ENCODE measurements at places on chromosomes 6 and 20. TPM values are rescaled to one million over a fixed set of nuclear protein-coding genes. Genes with fewer than 3 reads are reported as not detected.

DNA sequence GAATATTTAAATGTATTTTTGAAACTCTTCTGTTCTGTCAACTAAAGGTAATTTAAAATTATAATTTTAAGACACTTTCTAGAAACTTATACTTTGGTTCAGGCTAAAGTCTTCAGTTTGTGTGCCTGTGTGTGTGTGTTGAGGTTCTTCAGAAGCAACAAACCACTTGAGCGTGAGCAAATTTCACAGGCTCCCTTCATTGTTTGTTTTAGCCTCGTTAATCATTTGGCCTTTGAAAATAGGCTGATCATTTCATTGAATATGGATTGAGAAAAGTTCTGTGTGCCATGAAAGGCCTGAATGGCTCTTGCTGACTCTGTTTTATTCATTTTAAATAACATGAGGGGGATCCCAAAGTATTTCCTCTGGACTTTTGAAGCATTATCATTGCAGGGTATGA lies 420.1 kb downstream of the CDKAL1 start:
- DNase-seq, result no peak

DNA sequence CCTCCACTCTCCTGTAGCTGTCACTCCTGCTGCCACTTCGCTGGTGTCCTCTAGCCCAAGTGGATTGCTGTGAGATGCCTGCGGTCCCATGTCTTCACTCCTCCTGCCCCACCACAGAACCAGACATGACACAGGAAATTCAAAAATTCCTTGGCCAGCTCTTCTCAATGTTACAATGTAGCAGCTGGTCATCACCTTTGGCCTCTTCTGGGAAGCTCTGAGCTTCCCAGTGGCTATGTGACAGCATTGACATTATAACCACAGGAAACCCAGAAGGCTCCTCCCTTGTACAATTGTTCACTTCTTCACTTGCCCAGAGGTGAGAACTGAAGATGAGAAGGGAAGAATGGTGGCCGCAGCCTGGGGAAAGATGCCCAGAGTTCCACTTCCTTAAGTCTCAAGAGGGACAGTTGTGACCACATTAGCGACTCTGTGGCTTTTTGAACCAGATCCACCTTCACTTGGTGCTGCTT lies 76.1 kb upstream of the NAA20 start:
- no peak for DNase-seq

DNA sequence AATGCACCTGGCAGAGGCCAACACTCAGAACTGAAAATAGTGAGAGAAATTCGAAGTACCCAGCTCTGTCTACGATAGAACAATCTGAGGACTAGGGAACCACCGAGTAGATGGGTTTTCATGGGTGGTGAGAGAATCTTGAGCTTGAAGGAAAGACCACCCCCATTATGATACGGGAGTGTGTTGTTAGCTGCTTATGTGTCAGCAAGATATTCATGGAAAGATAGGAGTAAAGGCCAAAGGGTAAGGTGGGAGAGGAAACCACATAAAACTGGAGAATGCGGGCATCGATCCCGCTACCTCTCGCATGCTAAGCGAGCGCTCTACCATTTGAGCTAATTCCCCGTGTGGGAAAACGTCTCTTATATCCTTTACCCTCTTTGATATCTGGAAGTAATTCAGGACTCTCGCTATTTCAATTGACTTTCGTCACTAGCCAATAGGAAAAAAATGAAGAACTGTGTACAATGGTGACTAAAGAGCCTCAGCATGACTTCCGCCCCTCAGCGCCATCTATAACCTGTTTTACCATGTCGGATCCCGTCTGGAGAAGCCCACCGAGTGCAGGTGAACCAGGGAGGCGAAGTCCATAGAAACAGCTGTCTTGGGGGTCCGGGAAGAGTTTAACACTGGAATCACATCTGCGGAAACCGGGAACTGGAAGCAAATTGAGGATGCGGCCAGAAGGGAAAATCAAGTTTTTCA lies 25.0 kb upstream of the ABT1 start:
- DNase-seq, result peak; percentile 86

The LY86 gene
- not detected for total RNA-seq

The DPPA5 gene
- total RNA-seq, result not detected

Measured in mammary epithelial cell (primary cell).